SK-N-DZ (cell line): ENCODE measurements at places on chromosomes 5 and 9.
A peak's percentile ranks its signal among the peaks of the same experiment; 100 is the strongest.

DNA sequence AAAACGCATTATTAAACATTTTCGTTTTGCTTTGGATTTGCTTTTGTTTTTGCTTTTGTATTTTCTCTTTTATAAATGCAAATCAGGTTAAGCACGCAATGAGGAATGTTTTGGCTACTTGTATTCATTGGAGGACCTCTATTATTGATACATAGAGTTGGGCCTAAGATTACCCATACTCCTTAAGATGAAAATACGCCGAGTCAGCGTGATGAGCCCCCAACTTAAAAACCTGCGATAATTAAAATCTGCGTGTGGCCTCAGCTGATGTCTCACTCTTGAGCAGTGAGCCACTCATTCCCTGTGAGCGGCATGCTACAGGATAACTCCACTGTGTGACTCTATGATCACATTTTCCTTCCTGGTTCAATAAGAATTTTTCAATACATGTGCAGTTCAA lies 518.3 kb downstream of the IRX1 start:
- DNase-seq, result no peak

GRCh38 chr5:112308608-112309007 lies 110.5 kb downstream of the EPB41L4A start:
- DNase-seq, result no peak

DNA sequence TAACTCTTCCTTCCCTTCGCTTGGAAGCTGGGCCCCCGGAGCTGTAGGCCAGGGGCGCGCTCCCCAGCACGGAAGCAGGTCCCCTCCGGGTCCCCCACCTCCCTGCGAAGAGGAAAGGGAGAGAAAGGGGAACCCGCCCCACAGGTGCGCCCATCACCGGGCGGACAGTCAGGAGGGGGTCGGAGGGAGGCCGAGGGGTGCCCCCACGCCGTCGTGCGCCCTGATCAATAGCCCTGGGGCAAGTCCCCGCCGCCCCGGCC lies 793 bp downstream of the AGPAT2 start:
- no peak for DNase-seq

- no peak for DNase-seq
Observed at GRCh38 chr9:137273611-137274320, 3.8 kb upstream of the TOR4A start.

GRCh38 chr5:140261403-140262171 lies 41.3 kb downstream of the PFDN1 start:
- no peak for DNase-seq

- DNase-seq, result no peak
Observed at GRCh38 chr5:54415896-54416601, 39.5 kb upstream of the HSPB3 start.

DNA sequence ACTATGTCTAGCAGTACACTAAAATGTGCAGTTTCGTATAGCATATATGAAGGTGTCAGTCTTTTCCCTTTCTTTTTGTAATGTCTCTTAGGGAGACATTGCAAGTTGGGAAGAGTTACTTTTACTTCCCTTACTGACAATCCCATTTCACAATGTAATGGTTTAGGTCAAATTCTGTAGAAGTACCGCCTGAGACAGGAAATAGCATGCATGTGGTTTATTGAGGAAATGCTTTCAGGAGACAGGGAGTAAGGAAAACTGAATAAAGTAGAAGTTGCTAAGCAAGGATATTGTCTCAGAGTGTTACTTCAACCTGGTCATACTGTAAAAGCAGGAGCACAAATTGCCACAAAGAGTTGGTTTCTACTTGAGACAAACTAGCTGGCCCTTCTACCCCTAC lies 32.1 kb upstream of the MSANTD3 start:
- DNase-seq, result no peak

GRCh38 chr9:133477992-133478850 lies 678 bp downstream of the SLC2A6 start:
- DNase-seq, result peak; percentile 47

DNA sequence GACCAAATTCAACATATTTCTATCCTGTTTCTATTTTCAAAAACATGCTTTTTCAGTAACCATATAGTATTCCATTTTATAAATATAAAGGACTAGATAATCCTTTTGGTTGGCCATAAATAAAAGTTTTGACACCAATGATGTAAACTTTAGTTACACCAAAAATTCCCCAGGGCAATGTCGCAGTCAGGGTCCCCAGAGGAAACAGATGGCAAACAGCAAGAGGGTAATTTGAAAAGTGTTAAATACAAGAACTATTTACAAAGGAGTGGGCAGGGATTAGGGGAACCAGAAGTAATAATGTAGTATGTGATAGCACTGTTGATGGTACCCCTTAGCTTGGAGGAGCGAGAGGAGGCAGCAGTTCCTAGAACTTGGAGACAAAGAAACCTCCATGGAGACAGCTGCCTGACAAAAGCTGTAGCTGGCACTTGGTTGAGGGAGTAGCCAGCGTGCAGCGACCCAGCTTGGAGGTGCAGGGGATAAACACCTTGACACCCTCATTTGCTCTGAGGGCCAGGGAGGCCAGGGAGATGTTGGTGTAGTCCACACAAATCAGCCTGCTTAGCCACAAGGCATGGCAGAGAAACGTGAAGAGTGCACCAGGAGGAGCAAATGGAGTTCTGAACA lies 18.3 kb upstream of the MSANTD3 start:
- no peak for DNase-seq

DNA sequence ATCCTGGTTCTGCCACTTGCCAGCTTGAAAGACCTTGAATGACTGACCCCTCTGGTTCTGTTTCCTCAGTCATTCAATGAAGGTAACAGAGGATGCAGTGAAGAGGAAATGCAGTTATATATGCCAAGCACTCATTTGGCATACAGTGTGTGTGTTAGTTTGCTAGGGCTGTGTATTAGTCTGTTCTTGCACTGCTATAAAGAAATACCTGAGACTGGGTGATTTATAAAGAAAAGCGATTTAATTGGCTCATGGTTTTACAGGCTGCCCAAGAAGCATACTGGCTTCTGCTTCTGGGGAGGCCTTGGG lies 8.6 kb upstream of the WHRN start:
- DNase-seq, result no peak

GRCh38 chr5:97529354-97529985 lies 346.4 kb upstream of the RIOK2 start:
- DNase-seq, result no peak

DNA sequence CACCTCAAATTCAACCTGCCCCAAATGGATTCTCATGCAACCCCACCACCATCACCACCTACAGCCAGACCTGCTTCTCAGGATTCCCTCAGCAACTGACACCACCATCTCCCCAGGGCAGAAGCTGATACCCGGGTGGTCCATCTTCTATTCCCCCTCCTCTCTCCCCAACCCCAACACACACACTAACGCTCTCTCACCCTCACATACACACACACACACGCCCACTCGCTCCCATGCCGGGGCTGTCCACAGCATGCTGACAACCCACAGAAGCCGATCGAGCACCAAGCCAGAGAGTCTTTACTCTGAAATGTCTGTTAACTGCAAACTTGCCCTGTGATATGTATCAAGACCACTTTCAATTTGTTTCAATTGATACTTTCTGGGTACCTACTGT lies 28.4 kb downstream of the B4GALT1 start:
- DNase-seq, result no peak

DNA sequence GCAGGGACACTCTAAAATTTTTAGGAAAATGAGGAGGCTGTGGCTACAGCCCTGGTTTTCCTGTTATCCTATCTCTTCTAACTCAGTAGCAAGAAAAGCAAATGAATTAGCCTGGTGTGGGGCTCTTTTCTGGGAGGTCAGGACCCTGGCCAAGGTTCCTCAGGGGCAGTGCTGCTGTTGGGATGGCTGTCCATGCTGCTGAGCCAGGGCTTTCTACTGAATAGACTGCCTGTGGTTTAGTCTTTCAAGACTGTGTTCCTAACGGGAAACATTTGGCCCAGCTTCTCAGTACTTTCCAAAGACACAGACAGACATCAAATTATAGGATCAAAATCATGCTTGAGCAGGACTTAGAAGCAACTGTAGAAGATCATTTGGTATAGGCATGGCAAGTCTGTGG lies 18.1 kb downstream of the TNC start:
- DNase-seq, result no peak
